ENCODE measurements at places on chromosomes 5 and 9. TPM values are rescaled to one million over a fixed set of nuclear protein-coding genes. Genes with fewer than 3 reads are reported as not detected.

Gene CDKN2B-AS1
- polyA plus RNA-seq, result 264 TPM

Gene TMEM252
- not detected for polyA plus RNA-seq

Gene CCDC180
- polyA plus RNA-seq, result 3.5 TPM

Gene RASEF
- polyA plus RNA-seq, result 24.0 TPM

Gene MEIKIN
- polyA plus RNA-seq, result not detected

Gene GLDC
- 0.51 TPM for polyA plus RNA-seq

Gene ICE1
- 9.0 TPM for polyA plus RNA-seq

Gene NUDT2
- 56.5 TPM for polyA plus RNA-seq

Gene LRRC70
- polyA plus RNA-seq, result 1.8 TPM

Gene CDC14B
- polyA plus RNA-seq, result 10.6 TPM

Gene CCL28
- 18.0 TPM for polyA plus RNA-seq

Gene SV2C
- not detected for polyA plus RNA-seq

Measured in sigmoid colon (tissue), 7 donors.